GM12891 (cell line): ENCODE measurements at places on chromosomes 4 and X.

DNA sequence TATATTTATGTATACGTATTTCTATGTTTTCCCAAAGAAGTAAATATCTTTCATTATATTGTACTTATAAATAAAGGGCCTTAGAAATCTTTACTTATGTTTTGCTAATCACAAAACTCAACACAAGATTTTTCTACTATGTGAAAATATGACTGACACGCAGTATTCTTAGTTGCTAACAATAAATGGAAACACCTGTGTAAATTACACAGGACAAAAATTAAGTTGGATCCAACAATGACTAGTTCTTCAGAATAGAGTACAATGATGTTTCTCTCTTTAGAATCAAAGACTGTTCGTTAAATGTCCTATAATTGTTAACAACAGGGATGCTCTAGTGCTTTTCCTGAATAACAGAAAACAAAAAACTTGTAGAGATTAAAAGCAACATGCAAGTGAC lies 96.1 kb downstream of the PPP3CA start:
- no peak for DNase-seq

DNA sequence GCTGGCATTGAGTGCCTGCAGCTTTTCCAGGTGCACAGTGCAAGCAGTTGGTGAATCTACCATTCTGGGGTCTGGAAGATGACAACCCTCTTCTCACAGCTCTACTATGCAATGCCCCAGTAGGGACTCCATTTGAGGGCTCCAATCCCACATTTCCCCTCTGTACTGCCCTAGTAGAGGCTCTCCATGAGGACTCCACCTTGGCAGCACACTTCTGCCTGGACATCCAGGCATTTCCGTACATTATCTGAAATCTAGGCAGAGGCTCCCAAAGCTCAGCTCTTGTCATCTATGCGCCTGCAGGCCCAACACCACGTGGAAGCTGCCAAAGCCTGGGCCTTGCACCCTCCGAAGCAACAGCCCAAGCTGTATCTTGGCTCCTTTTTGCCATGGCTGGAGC lies 8.4 kb upstream of the SMAD1 start:
- no peak for DNase-seq

GRCh38 chr4:62235911-62236310 lies 1035.8 kb downstream of the ADGRL3 start:
- DNase-seq = no peak

DNA sequence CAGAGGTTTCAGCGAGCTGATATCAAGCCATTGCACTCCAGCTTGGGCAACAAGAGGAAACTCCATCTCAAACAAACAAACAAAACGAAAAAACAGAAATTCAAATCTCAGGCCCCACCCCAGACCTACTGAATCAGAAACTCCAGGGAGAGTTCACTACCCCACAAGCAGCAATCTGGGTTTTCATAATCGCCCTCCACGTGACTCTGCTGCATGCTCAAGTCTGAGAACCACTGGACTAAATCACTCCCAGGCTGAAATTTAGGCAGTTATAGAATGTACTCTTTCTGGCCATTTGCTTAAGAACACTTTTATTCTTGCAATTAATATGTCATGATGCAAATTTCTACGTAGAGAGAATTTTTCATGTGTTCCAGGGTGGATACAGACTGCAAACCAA lies 287.3 kb downstream of the USP46 start:
- DNase-seq = no peak

- no peak for DNase-seq
Observed at GRCh38 chrX:134374294-134374693, 85.7 kb upstream of the HPRT1 start.

GRCh38 chr4:126061655-126062054 lies 746.9 kb downstream of the FAT4 start:
- no peak for DNase-seq

DNA sequence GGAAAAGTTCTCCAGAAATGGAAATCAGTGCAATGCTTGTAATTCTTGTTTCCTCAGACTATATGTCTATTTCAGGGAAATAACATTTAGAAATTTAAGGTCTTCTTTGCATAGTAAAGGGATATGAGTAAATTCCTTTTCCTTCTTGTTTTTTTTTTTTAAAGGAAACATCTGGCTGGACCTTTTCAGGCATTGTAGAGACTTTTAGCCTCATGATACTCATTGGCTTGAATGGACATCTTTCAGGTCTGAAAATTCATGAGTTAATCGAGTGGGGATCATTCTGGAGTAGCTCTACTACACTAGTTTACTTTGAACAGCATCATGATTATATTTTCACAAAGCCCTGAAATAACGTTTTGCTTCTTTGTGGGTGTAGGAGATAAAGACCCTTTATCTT lies 88.6 kb upstream of the CBLL2 start:
- DNase-seq = no peak

DNA sequence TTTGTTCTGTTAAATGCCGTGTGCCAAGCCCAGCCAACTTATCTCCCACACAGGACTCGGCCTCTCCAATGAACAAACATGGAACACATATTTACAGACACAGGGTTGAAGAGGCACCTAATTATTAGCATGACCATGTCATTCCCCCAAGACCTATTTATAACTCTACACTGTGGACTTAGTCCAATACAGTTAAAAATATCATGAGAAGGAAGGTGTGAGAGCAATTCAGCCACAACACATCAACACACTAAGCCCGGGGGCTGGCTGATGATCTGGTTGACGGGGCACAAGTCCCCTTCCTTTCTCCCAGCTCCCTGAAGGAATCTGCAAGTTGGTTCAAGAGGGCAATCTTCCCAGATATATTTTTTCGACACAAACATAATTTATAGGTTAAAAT lies 28.1 kb downstream of the MANBA start:
- DNase-seq = no peak
